ENCODE measurements at places on chromosomes 6 and 20.

- no peak for DNase-seq
Observed at GRCh38 chr20:49338061-49338460, 60.2 kb upstream of the ZNFX1 start.

- DNase-seq, result no peak
Observed at GRCh38 chr6:170288091-170288631, 2.7 kb downstream of the DLL1 start.

GRCh38 chr20:62064770-62065673 lies 659 bp downstream of the TAF4 start:
- no peak for DNase-seq

DNA sequence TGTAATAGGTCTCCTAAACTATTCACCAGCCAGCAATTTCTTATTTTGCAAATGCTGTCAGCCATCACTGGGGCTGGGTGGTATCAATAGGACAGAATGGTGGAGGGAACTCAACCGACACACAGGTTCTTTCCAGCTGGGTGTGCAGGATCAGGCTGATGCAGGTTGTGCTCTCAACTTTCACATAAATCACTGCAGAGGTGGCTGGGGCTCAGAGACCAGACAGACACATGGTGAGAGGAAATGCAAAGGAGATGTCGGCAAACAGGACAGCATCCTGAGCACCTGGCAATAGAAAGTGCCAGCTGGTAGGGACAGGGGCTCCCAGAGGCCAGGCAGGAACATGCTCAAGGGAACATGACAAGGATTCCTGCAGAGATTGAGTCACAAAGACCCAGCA lies 254.9 kb downstream of the SOD2 start:
- no peak for DNase-seq

- DNase-seq, result no peak
Observed at GRCh38 chr6:38509713-38510112, 130.0 kb downstream of the BTBD9 start.

GRCh38 chr6:27669624-27670301 lies 196.9 kb upstream of the ZNF184 start:
- no peak for DNase-seq

DNA sequence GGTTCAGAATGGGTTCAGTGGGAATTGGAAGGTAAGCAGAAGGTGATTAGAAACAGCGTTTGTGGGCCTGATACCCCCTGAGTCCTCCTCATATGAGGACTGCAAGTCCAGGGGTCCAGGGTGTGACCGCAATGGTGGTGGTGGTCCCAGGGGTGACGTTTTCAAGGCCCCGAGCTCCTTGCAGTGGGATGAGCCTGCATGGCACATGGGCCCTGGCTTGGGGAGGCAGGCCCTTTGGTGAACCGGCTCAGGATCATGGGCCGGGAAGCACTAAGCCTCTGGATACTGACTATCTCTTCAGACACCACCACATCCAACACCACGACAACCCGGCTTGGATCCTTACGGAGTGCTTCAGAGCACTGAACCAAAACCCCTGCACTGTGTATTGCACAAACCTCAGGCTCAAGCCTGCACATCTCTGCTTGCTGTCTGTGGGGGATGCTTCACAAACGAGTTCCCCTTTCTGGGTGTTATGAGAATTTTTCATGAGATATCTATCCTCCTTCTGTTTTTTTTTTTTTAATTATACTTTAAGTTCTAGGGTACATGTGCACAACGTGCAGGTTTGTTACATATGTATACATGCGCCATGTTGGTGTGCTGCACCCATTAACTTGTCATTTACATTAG lies 67.9 kb downstream of the STK35 start:
- DNase-seq, result no peak

DNA sequence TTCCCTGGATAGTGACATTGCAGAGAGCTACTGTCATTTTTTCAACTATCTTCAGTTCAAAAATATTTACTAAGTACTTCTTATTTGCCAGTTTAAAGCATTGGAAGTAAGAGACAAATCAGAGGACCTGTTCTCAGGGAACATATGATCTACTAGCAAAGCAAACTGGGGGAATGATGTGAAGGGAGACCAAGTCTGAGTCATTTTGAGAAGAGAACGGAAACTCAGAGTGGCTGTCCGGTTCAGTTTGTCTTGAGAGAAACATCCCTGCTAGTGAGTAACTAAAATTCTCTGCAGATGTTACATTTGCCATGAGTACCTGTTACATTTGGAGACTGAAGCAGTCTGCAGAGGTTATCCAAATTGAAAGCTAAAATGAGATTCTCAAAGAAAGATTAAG lies 118.3 kb downstream of the KCNQ5 start:
- DNase-seq, result no peak

DNA sequence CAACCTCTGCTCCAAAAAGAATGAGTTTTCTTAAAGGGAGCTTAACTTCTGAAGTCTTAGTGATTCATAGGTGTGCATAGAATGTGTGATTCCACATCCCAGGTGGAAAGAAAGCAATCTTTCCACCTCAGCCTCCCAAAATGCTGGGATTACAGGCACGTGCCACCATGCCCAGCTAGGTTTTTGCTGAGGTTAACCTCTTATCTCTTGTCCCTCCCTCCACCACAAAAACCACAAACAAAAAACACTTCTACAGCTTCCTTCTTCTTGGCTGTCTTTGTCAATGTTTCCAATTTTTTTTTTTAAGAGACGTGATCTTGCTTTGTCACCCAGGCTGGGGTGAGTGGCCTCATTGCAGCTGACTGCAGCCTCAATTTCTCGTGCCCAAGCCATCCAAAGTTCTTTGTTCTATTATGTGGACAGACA lies 8.1 kb upstream of the CSE1L start:
- DNase-seq, result no peak

- DNase-seq, result no peak
Observed at GRCh38 chr6:42193491-42193894, 1.3 kb downstream of the GUCA1B start.

GRCh38 chr6:121008553-121008952 lies 325.7 kb downstream of the TBC1D32 start:
- no peak for DNase-seq

DNA sequence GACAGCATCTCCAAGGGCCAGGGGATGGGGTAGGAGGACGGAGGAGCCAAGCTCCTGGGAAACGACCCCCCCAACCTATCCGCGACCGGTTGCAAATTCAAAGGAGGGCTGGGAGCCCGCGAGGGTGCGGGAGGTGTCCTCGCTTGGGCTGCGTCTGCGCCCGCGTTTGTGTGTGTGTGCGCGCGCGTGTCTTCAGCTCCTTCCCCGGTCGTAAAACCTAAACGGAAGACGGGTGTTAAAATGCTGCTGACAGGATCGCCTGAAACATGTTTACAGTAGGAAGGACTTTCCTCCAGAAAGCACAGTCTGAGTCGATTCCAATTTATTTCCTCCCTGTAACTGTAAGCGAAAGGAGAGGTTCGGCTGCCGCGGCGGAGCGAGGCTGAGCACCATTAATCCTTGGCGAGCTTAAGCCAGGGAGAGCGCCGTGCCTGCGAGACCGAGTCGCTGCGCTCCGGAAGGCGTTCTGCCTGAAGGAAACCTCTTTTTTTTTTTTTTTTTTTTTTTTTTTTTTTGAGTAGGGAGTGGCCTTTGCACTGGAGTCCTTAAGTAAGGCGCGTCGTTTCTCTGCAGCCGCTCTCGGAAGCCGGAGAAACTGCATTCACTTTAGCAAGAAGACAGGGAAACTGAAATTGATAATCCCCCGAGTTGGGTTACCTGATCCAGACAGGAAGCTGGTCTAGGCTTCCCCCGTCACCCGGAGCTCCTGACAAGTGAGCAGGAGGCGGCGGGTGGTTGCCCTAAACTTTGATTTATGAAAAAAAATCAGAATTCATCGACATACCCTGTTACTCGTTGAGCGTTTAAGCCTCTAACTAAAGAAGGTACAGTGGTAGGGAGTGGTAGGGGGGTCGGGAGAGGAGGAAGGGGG lies 4.8 kb upstream of the SOX4 start:
- DNase-seq, result peak; percentile 80

DNA sequence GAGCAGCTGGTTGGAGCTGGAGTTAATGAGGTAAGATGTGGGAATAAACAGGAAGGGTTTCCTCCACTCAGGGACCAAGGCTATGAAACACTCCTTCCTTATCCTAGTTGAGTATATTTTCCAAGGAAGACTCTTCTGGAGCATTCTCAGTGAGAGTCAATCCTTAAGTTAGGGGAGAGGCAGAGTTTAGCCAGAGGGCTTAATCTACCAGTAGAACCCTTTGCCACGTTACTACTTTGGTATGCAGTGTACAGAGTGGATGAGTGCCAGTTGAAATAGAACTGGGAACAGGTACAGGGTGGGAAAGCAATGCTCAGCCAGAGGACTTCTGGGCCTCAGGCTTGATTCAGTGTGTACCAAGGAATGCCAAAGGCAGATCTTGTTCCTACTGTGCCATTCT lies 114.3 kb downstream of the UBE3D start:
- DNase-seq, result no peak

DNA sequence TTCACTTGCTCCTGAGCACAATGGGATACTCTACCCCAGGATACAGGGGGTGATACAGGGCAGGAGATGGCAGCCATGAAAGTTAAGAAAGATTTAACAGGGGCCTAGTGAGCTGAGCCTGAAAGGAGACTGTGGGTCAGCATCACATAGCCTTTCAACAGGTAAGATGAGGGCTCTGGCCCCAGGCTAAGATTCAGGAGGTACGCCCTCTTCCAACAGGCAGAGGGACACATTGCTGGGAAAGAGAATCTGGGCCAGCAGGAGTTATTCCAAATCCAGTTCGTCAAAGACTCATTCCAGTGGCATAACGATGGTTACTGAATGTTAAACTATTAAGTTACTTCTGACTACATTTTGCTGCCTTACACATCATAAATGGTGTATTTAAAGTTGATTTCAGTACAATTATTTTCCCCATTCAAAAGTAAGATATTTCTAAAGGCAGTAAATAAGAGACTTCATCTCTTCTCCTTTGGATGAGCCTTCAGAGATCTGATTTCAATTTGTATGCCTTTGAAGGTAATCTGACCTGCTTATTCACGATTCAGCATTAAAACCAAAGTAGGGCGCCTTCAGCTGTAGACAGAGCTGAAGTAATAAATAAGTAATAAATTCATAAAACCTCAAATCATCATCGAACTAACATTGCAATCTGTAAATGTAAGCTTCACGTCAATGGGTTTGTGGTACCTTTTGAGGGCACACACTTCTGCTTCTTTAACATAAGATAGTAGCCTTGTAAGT lies 62.4 kb downstream of the HS3ST5 start:
- DNase-seq, result no peak

DNA sequence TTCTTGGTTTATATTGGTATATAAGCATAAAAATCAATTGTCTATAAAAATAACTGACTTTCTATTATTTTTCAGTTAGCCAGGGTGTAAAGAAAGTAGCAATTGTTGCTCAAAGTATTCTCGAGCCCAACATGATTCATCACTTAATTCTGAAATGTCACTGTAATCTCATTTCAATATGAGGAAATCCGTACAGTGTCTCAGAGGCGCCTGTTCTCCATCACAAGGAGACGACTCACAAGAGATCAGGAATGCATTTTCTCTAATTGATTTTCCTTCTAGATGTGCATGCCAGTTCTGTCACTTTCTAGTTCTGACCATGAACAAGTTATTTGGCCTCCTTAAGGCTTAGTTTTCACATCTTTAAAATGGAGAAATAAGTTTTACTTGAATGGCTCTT lies 753.1 kb downstream of the MAFB start:
- DNase-seq, result no peak

- DNase-seq, result no peak
Observed at GRCh38 chr6:35893246-35893645, 27.7 kb downstream of the SRPK1 start.

GRCh38 chr20:54140927-54141566 lies 32.7 kb downstream of the CYP24A1 start:
- DNase-seq, result no peak

DNA sequence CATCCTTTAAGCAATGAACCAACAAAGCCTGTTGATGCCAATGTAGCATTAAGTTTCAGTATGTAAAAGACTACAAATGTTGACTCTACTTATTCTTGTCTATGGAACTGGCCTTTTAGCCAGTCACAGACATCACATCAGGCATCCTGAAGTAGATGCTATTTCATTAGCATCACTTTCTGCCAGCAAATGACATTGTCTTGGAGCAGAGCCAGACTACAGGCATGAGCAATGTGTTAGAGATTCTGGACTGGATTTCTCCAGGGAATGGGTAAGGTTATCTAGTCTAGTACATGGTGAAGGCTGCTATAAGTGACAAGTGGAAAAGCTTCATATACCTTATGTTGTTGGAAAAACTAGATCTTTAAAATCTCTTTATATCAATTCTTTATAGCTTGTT lies 142.9 kb downstream of the ADGRB3 start:
- no peak for DNase-seq

DNA sequence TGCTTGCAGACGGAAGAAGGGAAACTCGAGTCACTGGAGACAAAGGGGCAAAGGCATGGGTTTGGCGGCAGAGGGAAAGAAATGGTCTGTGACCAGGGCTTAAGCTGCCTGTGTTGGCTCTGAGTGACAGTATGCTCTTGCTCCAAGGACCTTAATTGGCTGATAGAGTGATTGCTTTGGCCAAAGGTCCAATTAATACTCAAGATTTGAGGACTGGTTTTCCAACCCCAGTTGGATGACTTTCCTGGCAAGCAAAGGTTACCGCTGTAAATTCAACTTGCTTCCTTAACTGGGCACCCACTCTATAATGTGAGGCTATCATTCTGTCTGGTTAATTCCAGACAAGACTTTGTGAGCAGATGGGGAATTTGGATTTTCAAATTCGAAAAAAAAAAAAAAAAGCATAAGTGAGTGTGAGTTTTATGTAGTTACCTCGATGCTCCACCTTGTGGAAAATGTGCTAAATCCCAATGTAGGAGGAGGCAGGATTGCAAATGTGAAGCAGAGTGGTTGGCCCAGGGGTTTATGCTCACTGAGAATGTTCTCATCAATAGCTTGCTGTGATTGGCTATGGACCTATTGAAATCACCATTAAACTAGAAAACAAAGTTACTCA lies 150.7 kb upstream of the GMDS start:
- no peak for DNase-seq

- no peak for DNase-seq
Observed at GRCh38 chr6:91683240-91683639, 1096.4 kb upstream of the MAP3K7 start.

DNA sequence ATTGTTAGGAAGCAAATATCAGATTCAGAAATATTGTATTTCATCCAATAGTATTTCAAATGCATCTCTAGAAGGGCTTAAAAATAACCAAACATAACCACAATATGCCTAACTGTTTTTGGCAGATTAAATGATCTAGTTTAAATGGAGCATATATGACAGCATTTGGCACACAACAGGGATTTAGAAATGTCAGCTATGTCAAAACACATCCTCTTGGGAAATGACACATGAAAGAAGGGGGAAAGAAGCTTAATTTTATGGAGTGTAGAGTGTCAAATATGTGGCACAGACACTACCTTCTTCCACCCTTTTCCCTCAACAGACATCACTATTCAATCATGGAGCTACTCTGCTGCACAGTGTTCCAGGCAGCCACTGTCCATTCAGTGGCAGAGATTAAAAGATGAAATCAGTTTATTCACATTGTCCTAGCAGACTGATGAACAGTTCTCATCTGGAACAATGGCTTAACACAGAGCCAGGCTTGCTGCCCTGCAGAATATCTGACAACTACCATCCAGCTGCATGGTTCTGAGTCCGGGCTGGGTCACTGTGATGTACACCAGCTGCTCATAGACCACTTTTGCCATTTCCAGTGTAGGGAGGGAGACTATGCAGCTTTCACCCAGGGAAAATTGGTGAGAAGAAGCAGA lies 349.8 kb downstream of the DHX35 start:
- no peak for DNase-seq

Data from NCI-H1930 (cell line).